AML-193 (cell line): ENCODE measurements at places on chromosomes 7 and 10.

DNA sequence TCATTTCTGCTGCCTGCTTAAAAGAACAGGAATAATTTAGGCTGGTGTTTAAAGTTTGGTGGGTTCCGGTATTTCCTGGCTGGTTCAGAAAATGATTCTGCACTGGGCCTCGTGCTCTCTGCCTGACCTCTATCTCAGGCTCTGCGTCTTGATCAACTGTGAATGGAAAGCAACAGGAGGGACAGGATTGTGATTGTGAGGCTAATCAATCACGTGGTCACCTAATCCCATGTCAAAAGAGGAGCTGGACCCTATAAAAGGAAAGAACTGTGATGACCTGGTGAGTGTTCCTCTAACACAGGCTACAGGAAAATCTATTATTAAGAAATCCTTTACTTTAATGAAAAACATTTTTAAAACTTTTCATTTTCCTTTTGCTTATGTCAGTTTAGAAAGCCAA lies at the start of gene DHX32:
Gene DHX32, minus strand, starts transcription at position 101 of the 400 bp plus-strand sequence. CDS start 468 bp downstream, outside the sequence.
- DNase-seq: no peak

- DNase-seq: no peak
Observed at GRCh38 chr7:129366-130221, 62.8 kb upstream of the FAM20C start.

DNA sequence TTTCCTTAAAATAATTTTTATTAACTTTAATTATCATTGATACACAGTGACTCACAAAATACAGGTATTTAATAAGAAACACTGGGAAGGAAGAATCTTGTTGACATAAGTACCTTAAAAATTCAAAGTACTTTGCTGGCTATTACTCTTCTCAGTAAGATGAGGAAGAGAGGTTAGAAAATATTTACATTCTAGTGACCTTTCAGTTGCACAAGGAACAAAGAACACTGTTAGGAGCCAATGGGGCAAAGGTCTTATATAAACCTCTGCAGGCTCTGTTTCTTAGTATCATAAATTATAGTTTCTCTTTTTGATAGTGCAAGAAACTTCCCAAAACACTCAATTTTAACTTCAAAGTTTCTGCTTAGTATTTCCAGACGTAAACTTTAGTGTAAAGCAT lies 4.8 kb upstream of the TAX1BP1 start:
- no peak for DNase-seq

GRCh38 chr7:3246127-3246526 lies 54.9 kb upstream of the SDK1 start:
- DNase-seq: no peak

DNA sequence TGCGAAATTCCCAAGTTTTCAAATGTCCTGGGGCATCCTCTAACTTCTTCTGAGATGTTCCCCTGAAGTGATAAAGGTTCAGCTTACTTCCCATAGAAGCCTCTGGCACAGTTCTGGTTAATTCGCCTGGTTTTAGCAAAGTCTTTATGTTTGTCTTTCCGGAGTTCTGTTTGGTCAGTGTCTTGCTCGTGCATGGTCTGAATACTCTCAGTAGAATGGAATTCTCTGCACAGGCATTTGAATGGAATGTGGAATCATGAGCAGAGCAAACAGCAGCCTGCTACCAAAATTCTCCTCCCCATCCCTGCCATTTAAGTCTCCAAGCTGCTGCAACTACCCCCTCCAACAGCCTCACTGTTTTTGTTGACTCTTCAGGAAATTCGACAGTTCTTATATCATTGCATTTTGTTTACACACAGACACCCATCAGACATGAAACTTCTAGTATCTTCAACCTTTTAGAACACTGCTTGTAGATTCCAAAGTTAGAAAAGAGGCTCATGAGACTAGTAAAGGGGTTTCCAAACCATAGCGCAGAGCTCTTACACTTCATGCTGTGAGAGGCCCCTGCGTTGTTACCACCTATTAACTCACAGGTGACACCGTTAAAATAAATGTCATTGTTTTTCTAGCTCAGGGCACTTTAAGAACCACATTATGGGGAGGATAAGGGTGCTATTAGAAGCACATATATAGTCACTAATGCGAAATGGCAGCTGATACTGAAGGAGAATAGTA lies 129.7 kb downstream of the PLCE1 start:
- DNase-seq: no peak

DNA sequence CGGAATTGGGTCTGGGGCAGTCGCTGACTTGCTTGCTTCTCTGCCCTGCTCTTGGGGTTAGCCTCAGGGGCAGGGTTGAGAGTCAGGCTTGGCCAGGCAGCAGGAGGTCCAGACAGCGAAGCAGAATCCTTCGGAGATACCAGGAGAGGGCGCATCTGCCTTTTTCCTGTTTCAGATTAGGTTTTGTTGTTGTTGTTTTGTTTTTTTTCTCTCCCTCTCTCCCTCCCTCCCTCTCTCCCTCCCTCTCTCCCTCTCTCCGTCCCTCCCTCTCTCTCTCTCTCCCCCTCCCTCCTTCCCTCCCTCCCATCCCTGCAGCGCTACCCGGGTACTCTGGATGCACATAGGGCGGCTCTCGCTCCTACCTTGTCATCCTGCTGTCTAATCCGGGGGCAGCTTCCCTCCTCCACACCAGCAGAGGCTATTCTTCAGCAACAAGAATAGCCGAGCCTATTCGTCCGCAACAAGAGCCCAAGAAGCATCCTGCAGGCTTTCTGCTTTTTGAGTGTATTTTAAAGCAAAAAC lies 758 bp upstream of the OPTN start:
- peak; percentile 15 for DNase-seq

- no peak for DNase-seq
Observed at GRCh38 chr10:44715136-44715535, 196.0 kb upstream of the TMEM72 start.
